H1 (cell line): ENCODE measurements at places on chromosomes 5 and 9. TPM values are rescaled to one million over a fixed set of nuclear protein-coding genes. Genes with fewer than 3 reads are reported as not detected.

CLINT1 gene
- 84.7 and 85.9 TPM in 2 replicates for total RNA-seq

GRCh38 chr9:117795271-117795670 is 91.1 kb downstream of the TLR4 start:
- no peak overlapping the region for H3K27ac ChIP-seq
- no peak for DNase-seq
- H3K4me1 ChIP-seq, result peaks cover 5% of the 10 kb centered on the region; the same call in 1 of the 2 replicates

LVRN gene
- total RNA-seq, result 0.09 TPM in 1 of 2 replicates, not detected in the other

LCN12 gene
- total RNA-seq, result 1.5 and 1.7 TPM in 2 replicates

DNA sequence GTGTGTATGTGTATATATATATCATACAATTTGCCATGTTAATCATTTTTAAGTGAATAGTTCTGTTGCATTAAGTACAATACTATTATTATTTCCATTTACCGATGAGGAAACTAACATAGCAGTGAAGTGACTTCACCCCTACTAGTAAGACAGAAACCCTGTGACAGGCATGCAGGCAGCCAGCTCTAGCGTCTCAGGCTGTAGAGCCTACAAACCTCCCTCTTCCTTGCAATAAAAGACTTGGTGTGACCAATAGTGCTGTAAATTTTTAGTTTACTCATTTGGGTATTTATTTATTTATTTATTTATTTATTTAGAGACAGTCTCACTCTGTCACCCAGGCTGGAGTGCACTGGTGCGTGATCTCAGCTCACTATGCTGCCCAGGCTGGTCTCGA is 24.7 kb downstream of the FNBP1 start:
- no peak overlapping the region for H3K27ac ChIP-seq
- no peak for DNase-seq
- no peaks in the 10 kb centered on the region for H3K36me3 ChIP-seq
- no peaks in the 10 kb centered on the region for H3K4me1 ChIP-seq

- H3K4me3 ChIP-seq, result no peak overlapping the region
- H3K27ac ChIP-seq, result no peak overlapping the region
- H3K36me3 ChIP-seq, result no peaks in the 10 kb centered on the region
These were observed 349.9 kb downstream of the PIK3R1 start for GRCh38 chr5:68565427-68565826.
